ENCODE measurements at places on chromosomes 7 and 10.

DNA sequence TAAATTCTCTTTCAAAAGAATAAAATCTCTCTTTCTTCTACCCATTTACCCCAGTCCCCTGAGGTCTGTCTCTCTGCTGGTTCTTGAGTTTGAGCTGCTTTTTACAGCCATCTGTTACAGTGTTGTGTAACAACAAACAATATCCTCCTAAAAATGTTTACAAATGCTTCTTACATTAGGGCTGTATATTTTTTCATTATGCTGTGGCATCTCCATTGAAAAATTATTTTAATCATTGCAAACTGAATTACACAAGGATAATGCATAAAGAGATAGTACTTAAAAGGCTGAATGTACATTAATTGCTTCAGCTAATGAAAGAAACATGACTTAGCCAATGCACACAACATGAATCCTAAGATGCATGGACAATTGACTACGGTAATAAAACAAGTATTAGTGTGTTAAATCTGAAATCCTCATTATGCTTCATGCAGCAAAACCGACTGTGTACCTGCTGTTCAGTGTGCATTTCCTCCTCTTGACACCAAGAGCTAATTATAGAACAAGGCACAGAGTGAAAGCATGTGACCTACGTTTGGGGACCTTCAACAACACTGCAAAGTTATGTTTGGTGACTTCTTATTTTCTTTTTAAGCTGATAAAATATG lies 181.7 kb upstream of the RHOBTB1 start:
- no peak for DNase-seq

- no peak for DNase-seq
Observed at GRCh38 chr7:50783303-50783702, 607 bp upstream of the GRB10 start.

DNA sequence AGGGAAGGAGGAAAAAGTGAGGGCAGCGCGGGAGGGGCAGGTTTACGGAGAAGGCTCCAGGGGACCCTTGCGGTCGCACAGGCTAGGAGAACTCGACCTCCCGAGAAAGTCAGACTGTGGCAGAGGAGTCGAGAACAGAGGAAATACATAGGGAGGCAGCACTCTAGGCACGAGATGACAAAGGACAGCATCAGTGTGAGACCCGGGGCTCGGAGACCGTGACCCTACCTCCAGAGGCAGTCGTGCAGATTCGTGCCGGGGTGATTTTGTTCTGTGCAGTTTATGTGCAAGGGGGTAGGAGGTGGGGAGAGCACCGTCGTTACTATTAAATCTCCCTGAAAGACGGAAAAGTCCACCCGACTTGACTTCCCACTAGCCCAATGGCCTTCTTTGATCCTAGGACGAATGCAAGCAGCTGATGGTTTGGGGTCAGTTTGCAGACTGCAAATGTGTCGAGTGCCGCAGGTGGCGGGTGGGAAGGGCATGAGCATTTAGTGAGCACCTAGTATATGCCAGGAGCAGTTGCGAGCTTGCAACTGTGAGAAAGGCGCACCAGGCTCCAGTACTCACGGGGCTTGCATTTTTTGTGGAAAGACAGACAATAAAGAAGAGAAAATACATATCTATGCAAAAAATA lies 674 bp upstream of the OSBPL3 start:
- no peak for DNase-seq

GRCh38 chr10:58322835-58323209 lies 12.0 kb upstream of the UBE2D1 start:
- DNase-seq: no peak

DNA sequence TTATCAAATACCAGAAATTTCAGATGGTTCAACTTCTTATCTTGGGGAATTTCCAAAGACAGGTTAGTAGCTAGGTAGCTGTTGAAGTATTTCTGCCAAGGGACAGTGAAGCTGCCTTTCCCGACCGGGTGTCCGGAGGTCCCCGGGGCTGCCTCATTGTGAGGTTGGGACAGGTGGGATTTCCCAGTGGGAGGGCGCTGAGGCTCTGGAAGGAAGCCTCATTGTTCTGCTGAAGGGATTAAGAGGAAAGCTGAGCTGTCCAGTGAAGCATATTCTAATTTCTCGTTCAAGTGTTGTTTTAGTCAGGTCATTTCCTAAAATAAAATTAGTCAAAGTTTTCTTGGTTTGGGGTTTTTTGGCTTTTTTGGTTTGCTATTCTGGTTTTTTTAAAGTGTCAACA lies 244.2 kb downstream of the MGMT start:
- no peak for DNase-seq
